Jurkat, Clone E6-1 (cell line): ENCODE measurements at places on chromosomes 5 and 9.
A peak's percentile ranks its signal among the peaks of the same experiment; 100 is the strongest.

- DNase-seq = no peak
Observed at GRCh38 chr9:109518621-109519335, 20.7 kb upstream of the PTPN3 start.

DNA sequence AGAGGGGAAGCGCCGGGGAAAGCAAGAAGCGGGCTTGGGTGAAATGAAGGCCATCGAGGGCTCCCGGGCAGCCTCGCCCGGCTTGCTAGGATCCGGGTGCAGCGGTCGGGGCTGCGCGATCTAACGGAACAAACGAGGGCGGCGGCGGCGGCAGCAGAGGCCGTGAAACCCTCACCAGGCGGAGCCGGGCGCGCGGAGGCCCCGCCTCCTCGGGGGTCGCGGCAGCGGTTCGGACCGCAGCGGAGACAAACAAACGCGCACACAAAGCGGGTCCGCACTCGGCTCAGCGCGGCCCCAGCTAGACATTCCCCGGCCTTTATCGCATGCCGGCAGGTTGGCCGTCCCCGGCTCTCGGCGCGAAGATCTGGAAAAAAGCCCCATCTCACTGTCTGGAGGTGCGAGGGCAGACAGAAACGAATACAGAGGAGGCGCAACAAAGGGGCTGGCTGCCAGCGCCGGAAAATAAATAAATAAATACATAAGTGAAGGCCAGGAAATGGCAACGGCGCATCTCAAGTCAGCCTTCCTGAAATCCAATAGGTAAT lies 10.5 kb upstream of the TRIM36 start:
- DNase-seq = no peak

GRCh38 chr5:33258553-33258952 lies 182.2 kb upstream of the TARS1 start:
- no peak for DNase-seq

- DNase-seq = no peak
Observed at GRCh38 chr9:120449566-120449965, 130.4 kb downstream of the CDK5RAP2 start.

DNA sequence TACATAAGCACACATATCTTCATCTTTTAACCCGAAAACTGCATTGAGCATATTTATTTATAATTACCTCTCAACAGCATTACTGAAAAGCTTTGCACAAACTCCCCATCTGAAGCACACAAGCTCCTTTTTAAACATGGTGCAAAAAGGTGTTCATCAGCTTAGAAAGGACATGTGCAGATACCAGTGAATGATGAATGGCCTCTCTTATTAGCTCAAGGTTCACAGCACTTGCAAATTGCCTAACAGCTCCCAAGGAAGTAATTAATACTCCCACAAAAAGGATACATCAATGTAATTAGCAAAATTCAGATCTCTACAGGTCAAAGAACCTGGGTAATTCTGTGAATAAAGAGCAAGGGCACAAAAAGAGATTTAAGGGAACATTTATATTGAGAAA lies 422.0 kb downstream of the HINT1 start:
- no peak for DNase-seq

- DNase-seq = no peak
Observed at GRCh38 chr5:94266170-94266569, 352.2 kb downstream of the KIAA0825 start.

GRCh38 chr5:172901012-172901780 lies 58.0 kb upstream of the RPL26L1 start:
- no peak for DNase-seq

DNA sequence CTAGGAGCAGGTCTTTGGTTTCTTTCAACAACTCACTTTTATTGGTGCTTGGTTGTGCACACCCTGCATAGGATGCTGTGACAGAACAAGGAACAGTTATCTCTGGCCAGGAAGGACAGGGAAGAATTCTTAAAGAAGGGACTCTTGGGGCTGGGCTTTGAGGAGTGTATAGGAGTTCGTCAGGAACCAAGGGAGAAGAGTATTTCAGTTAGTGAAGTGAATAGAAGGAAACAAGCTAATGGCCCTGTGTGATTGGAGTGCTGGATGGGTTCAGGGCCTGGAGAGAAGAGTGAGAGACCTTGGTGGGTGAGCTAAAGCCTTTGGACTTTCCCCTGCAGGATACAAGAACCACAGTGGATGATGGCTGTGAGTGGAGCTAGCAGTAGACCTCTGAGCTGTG lies 32.2 kb downstream of the DAB2IP start:
- DNase-seq = no peak

DNA sequence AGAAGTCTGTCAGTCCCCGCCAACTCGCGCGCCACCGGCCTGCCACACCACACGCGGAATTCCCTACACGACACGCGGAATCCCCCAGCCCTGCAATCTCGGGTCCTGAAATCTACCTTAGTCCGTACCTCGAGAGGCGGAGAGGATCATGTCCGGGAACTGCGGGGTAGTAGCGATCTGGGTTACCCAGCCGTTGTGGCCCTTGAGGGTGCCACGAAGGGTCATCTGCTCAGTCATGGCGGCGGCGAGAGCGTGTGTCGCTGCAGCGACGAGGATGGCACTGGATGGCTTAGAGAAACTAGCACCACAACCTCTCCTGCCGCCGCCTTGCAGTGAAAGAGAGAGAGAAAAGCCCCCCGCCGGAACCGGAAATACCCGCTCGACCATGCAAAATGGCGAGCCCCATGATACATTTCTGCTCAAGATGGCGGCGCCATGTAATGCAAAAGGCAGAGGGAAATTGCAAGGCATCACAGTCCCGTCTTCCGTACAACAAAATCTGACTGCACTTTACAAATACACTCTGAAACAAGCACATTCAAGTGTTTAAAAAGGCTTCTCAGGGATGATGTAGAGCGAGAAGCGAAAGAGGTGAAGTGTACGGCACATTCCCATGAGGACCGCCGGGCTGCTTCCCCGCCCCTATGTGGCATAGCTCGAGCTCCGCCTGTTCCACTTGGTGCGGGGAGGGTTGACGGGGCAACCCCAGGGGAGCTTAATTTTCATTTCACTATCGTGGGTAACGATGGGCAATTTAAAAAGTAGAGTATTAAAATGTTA lies at the start of gene RACK1:
Gene RACK1 (minus strand): TSS at position 343 of the 780 bp plus-strand sequence. CDS start 106 bp downstream, at position 237.
- peak; percentile 91 for DNase-seq

DNA sequence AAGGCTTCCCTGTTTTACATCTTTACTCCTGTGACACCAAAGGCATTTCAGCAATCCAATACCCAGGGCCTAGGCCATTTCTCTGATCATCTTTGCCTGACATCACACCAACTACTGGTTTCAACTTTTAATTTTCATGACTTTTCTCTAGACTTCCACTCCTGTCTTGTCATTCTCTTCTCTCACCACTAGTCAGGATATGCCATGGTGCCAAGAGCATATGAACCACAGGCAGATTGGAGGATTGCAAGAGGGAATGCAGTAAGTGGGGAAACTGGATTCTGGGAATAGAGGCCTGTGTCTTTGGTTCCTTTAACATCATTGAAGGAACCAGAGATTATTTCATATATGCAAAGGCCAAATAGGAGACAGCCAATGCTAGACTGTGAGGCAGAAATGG lies 69.3 kb downstream of the ANKRD31 start:
- peak; percentile 19 for DNase-seq

DNA sequence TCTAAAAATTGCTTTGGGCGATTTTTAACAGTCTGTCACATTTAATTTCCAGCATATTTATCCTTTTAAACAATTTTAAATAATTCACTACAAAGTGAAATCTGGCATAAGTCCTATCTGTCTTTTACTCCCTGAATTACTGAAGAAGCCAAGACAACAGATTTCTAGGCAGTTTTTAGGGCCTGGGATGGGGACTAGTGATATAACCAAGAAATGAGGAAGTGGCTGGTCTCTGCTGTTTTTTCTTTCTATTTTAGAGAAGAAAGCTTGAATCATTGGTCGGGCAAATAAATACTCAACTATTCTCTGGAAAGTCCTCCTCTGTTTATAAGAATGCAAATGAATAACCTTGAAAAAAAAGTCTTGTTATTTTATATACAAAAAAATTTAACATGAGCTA lies 79.7 kb upstream of the SSBP2 start:
- DNase-seq = no peak

DNA sequence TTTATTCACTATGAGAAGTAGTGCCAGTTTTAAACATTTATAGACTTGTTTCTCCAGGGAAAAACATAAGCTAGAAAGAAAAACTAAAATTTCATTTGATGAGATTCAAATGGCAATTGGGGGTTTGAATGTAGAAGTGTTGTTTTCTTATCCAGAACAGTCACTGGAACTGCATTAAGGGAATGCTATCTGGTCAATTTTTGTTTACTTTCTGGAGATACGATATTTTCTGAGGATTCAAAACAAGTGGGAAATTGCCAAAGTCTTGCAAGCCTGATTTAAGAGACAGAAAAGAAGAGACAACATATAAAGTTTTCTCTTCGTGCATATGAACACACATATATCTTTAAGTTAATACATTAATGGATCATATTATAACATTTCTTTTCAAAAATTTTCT lies 118.4 kb downstream of the NXNL2 start:
- no peak for DNase-seq

- no peak for DNase-seq
Observed at GRCh38 chr9:38445154-38446043, 21.1 kb upstream of the IGFBPL1 start.

- no peak for DNase-seq
Observed at GRCh38 chr5:180433032-180433422, 61.2 kb upstream of the CNOT6 start.

DNA sequence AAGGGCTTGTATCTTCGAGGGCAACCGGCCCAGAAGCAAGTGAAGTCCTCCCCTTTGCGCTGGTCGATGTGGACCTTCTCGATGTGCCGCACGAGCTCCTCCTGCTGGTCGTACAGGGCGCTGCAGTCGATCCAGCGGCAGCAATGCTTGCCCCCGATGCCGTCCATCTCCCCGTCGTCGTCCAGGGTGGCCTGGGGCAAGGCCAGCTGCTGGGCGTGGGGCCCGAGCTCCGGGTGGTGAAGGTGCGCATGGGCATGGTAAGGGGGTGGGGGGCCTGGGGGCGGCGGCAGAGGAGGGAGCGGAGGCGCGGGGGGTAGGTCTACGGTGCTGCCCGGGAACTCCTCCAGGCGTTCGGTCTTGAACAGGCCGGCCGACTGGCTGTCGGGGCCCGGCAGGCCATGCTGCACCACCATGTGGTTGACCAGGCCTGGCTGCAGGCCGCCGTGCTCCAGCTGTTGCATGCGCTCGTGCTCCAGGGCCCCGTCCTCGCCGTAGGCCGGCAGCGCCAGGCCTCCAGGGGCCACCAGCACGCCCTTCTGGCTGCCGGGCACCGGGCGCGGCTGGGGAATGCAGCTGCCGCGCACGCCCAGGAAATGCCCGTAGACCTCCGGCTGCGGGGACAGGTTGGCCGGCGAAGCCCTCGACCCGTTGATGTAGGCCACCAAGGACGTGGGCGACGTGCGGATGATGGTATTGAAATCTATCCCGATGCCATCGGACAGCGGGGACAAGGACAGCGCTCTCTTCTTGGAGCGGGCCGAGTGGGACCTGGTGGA lies 181.8 kb downstream of the GLIS3 start:
- DNase-seq = peak; percentile 16

DNA sequence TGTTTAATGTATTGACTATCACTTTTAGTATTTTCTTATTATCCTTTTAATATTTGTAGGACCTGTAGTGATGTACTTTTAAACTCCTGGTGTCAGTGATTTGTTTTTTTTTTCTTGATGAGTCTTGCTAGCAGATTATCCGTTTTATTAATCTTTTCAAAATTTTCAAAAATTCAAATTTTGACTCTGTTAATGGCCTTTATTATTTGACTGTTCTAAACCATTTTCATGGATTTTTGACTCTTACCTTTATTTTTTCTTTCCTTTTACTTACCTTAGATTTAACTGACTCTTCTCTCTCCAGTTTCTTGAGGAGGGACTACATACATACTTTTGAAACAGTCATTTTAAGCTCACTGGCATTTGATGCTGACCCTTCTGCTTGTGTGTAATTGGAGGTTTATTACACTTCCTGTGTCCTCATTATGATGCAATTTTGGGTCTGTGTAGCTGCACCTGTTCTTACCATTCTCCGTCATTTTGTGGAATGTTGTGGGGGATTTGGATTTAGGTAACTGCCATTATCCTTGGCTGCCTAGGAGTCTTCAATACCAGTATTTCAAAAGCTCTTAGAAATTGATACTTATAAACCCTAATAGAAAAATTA lies 32.0 kb upstream of the EXOC3 start:
- DNase-seq = no peak

DNA sequence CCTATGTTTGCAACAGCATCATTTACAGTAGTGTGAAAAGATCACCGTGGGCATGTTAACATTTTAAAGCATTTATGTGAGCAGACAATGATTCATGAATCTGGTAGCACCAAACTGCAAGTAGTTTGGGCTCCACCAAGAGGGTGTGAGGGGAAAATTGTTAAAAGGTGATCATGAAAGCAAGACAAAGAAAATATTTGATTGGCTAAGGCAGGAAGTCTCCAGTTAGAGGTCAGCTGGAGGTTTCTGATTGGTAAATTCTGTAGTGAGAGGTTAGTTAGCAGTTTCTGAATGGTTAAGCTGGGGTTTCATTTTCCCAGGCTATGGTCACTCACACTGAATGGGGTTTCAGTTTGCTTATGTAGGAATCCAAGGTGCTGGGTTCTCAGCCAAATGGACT lies 13.5 kb upstream of the DRD1 start:
- DNase-seq = no peak

- DNase-seq = no peak
Observed at GRCh38 chr5:57366744-57367143, 115.9 kb downstream of the ACTBL2 start.
